Dorsolateral prefrontal cortex (tissue), 122 donors: ENCODE measurements at places on chromosomes 12 and 14.

- DNase-seq = no peak
Observed at GRCh38 chr14:91142214-91142668, 28.4 kb downstream of the DGLUCY start.

DNA sequence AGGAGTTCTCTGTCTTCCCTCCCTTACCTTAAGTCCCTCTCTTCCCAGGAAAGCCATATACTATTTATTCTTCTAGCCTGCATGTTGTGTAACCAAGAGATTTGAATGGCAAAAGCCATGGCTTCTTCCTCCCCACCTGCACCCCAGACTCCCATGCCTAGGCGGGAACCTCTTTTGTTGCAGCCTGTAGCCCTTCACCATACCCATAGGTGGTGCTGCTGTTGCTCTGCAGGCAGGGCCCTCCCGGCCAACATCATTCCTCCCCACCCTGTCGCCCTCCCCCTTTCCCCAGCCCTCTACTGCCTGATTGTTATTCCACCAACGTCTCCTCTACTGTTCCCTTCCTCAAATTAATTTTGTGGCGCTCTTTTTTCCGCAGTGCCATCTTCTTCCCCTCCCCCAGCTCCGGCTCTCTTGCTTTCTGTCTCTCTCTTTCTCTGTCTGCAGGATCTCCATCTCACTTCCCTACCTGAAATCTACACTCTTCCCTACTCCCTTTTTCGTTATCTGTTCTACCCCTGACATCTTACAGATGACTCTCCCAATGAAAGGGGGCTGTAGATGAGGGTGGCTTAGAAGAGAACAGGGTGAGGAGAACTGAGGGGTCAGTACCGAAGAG is 13.8 kb downstream of the NGDN start:
- DNase-seq = peak; percentile 79

DNA sequence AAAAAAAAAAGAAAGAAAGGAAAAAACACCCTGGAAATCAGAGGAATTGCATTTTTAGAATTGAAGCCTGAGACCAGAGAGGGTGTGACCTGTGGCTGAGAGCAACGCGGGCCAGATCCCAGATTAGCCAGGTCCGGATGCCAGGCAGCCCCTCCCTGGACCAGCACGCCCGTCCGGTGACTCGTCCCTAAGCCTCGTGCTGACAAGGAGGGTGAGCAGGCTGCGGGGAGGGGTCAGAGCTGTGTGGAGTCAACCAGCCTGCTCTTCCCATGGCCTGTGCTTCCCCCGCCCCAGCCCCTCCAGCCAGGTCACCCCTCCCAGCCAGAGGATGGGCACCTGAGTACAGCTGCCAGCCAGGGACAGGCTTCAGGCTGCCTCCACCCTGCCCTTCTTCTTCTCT is 4.2 kb upstream of the KLC1 start:
- DNase-seq = no peak

GRCh38 chr14:68712703-68713370 is 80.0 kb downstream of the ZFP36L1 start:
- no peak for DNase-seq

DNA sequence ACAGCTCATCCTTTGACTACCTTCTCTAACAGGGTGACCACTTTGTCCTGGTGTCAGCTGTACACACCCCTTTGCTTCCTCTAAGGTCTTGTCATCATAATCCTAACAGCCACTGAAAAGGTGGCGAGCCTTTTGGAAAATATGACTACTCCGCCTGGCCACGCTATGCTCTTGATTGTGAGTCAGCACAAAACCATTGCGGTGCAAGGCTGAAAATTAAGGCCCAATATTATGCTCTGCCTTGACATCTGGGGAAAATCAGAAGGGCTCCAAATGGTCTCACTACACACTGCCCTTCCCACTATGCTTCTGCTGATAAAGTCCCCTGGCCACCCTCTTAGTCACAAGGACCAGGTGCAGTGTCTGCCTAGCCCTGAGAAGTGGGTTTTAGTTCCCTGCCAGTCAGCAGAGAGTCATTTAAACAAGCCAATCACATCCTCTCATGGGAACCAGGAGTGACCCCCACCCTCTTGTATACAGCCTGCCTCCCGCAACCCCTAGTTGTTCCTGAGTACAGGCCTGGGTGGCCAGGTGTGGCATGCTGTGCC is 34.3 kb downstream of the FGD6 start:
- DNase-seq = no peak
